NCI-H2081 (cell line): ENCODE measurements at places on chromosomes 5 and 9.

- no peak for DNase-seq
These were observed 129.7 kb upstream of the RAD23B start for GRCh38 chr9:107153336-107153735.

GRCh38 chr5:125476901-125477585, 730.6 kb upstream of the ZNF608 start:
- no peak for DNase-seq

DNA sequence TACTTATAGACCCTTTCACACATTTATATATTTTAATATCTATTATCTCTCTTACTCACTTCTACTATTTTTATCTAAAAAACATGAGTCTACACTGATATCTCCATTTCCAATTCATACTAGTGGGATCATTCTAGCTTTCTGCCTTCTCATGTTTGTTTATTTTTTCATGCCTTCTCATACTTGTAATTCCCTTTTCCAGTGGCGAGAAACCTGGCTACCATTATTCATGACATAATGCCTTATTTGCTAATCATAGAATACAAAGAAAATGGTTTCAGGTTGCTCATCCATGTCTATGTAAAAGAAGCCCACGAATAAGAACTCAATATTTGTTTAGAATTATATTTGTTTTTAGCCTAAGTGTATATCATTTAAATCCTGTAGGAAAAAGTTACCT, 232.7 kb upstream of the ACTBL2 start:
- DNase-seq, result no peak

DNA sequence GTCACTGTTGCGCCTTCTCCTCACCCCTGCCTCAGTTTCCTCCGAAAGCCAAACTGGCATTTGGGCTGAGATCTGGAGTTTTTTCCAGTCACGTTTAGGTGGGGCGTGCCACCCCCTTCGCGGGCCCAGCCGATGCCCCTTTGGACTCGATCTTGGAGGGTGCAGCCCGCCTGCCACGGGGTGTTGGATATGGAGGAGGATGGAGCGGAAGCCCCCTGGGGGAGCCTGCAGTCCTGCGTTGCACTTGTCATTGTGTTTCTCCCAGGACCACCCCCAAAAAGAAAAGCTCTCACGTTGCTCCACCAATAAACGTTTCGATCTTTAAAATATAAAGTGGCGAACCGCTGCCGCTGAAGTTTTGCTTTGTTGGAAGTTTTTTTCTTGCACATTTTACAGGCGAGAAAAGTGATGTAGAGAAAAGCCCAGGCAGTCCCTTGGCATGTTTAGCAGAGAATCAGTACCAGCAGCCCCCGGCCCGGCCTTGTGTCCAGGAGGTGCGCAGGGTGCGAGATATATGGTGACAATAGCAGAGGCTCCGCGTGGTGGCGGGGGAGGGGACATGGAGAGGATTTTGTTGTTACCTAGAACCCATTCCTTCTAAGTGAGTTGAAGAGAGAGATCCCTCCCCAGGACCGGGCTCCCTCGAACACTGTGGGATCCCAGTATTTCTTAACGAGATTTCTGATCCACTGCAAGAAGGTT, 681 bp downstream of the F2R start:
- no peak for DNase-seq

DNA sequence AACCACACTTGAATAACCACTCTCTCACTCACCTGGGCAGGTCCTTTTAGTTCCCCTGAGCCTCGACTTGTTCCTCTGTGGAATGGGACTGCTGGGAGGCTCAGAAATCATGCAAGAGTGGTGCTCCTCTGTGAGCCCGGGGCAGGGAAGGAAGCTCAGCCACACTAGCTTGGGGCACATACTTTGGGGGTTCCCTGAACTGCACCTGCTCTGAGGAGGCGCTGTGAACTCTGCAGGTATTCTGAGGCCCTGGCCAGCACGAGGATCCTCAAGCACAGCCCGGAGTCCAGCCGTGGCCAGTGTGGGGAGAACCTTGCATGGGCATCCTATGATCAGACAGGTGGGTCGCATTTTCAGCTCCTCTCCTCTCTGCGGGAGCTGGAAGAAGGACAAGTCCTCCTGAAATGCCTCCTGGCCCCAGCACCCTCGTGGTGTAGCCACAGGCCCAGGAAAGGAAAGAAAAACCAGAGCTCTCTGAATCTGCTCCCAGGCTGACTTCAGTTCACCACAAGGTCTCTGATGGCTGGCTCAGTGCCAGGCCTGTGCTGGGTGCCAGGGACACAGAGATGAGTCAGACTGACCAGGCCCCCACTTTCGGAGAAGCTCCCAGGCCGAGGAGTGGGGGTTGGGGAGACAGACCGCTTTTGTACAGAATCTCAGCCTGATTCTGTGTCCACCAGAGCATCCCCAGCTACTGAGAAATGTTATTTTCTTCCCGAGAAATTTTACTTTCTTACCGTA, 11.9 kb downstream of the GLIPR2 start:
- DNase-seq, result no peak

- no peak for DNase-seq
These were observed 37.1 kb upstream of the GLRX start for GRCh38 chr5:95859661-95860060.

GRCh38 chr5:137114529-137114928, 384.6 kb downstream of the SPOCK1 start:
- DNase-seq, result no peak

- DNase-seq, result peak; percentile 13
These were observed 83.3 kb downstream of the SUSD1 start for GRCh38 chr9:112091810-112092209.

DNA sequence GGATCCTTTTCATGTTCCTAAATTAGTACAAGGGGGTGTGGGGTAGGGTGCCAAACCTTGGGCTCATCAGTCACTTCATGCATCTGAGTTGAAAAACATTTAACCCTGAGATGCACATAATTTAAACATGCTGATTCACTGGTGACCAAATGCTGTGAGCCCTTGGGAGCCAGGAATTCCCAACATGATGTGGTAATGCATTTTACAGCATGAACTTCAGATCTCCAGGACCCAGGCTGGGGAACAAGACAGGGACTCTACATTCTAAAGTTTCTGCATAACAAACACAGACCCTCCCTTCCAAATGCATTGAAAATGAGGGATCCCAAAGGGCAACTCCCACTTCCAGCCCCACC, 322.2 kb downstream of the NDUFS4 start:
- DNase-seq, result no peak
